ENCODE measurements at places on chromosomes 4 and X.

DNA sequence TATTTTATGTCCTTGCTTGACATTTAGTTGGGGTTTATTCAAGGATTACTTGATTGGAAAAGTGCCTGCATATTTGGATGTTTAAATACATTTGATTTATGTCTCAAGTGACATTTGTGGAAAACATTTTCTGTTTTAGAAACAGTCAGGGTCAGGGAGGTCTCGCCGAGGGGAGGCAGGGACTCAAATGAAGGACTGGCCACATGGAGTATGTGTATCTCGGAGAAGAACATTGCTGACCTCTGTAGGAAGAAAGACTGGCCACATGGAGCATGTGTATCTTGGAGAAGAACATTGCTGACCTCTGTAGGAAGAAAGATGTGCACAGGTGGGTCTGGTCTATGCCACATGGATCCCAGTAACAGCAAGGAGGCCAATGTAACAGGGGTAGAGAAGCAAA, 233.6 kb downstream of the TRIML1 start:
- DNase-seq = no peak

- DNase-seq = no peak
Measured at GRCh38 chrX:27968878-27969277, 12.4 kb downstream of the DCAF8L1 start.

DNA sequence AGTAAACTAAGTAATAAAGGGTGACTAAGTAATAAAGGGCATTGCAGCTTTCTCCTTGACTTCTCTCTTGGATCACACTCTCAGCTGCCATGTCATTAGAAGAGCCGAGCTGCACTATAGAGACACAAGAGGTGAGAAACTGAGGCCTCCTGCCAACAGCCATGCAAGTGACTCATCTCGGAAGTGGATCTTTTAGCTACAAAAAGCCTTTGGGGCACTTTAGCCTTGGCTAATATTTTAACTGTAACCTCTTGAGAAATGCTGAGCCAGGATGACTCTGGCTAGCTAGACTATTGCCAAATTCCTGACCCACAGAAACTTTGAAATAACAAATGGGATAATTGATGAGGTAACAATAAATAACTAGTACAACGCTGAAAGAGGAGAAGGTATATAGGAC, 1.5 kb upstream of the NEIL3 start:
- DNase-seq = no peak

DNA sequence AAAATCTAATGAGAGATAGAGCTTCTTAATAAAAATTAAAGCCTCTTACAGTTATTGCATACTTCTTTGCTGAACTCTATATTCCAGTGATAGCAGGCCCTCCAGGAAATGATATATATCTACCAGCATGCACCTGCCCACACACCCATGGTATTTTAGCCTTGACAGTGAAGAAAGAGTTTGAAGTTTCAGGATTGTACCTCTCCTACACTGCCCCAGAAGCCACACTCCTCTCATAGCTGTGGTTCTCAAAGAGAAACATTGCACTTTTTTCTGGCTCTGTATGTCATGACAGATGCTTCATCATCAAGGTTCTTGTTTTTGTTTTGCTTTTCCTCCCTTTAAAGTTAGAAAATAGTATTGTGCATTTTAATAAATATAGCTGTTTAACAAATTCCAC, 34.0 kb downstream of the INPP4B start:
- no peak for DNase-seq

DNA sequence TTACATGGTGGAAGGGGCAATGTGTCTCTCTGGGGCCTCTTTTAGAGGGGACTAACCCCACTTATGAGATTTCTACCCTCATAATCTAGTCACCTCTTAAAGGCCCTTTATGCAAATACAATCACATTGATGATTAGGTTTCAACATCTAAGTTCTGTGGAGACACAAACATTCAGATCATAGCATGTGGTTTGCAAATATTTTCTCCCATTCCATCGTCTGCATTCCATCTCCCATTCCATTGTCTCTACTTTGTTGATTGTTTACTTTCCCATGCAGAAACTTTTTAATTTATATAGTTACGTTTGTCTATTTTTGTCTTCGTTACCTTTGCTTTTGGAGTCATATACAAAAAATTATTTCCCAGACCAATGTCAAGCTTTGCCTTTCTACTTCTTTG, 927.5 kb upstream of the INTU start:
- DNase-seq = no peak

Data from tibial artery (tissue), 4 donors.